ENCODE measurements at places on chromosomes 2 and 18. TPM values are rescaled to one million over a fixed set of nuclear protein-coding genes. Genes with fewer than 3 reads are reported as not detected.

The CPO gene
- polyA plus RNA-seq: not detected

The ANKRD30BL gene
- polyA plus RNA-seq: not detected

- H3K27ac ChIP-seq: no peak overlapping the region
- H3K4me1 ChIP-seq: no peaks in the 10 kb centered on the region
- H3K36me3 ChIP-seq: no peaks in the 10 kb centered on the region
- DNase-seq: no peak
- H3K4me3 ChIP-seq: no peak overlapping the region
These were observed 295.9 kb upstream of the LINC00305 start for GRCh38 chr18:64444819-64445218.

DNA sequence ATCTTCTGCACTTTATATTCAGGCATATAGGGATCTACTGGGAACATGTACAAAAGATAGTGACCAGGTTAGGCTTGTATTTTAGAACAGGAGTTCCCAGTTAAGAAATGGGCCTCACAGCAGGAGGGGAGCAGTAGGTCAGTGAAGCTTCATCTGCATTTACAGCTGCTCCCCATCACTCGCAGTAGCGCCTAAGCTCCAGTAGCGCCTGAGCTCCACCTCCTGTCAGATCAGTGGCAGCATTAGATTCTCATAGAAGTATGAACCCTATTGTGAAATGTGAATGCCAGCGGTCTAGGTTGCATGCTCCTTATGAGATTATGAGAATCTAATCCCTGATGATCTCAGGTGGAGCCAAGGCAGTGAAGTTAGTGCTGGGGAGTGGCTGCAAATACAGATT, 224.4 kb upstream of the CYRIA start:
- no peaks in the 10 kb centered on the region for H3K27me3 ChIP-seq
- no peaks in the 10 kb centered on the region for H3K36me3 ChIP-seq
- H3K27ac ChIP-seq: no peak overlapping the region
- H3K4me3 ChIP-seq: no peak overlapping the region

DNA sequence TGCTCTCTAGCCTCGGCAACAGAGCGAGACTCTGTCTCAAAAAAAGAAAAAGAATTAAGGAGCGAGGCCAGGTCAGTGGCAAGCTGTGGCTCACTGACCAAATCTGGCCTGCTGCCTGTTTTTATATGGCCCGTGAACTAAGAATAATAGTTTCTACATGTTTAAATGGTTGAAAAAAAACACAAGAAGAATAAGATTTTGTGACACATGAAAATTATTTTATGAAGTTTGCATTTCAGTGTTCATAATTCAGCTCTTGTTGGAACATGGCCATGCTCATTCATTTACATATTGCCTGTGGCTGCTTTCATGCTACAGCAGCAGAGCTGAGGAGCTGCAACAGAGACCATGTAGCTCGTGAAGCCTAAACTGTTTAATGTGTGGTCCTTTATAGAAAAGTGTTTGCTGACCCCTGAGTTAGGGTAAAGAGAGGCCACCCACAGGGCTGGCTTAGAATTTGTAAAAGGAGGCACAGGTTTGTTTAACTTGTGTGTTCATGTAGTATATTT, 59.5 kb downstream of the MFSD6 start:
- H3K27me3 ChIP-seq: no peaks in the 10 kb centered on the region
- H3K4me3 ChIP-seq: no peak overlapping the region
- H3K27ac ChIP-seq: peak overlapping the region; percentile 93
- H3K4me1 ChIP-seq: peaks cover 46% of the 10 kb centered on the region
- no peak for DNase-seq

GRCh38 chr2:240775905-240776304, 44.1 kb downstream of the KIF1A start:
- H3K4me1 ChIP-seq: no peaks in the 10 kb centered on the region
- H3K27me3 ChIP-seq: no peaks in the 10 kb centered on the region
- no peak overlapping the region for H3K27ac ChIP-seq

DNA sequence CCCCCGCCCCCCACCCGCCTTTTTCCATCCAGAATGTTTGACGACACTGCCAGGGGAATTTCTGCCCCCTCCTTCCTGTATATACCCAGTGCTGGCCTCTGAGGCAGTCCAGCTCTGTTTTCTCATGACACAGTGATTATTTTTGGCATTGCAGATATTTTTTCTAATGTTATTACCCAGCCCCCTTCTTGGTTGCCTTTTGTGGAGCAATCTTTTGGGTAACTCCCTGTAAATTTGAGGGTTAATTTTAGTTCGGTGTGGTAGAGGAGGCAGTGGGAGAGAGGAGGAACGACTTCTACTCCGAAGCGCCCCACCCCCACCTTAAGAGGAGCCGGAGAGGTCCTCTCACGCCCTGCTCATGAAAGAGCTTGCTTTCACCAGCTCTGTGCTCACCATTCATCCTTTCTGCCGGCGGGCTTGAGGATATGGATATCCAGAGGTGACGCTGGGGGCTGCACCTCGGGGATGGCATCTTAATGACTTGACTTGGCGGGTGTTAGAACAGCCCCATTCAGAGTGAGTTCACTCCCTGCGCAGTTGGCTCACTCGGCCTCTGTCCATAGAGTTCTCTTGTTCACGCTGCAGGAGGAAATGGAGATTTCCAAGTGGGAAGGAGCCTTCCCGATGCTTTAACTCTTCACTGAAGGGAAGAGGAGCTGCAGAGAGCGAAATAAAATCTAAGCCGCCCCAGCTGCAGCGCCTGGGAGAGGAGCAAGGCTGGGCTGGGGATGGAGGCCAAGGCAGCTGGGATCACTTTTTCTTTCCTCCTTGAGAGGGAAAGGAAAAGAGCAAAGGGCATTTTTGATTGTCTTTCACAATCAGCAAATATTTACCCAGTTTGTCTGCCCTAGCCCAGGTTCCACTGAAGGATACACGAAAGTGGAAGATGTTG, 38.4 kb downstream of the EPAS1 start:
- H3K36me3 ChIP-seq: no peaks in the 10 kb centered on the region
- H3K27me3 ChIP-seq: no peaks in the 10 kb centered on the region
- H3K4me3 ChIP-seq: peak overlapping the region; percentile 50
- peak overlapping the region; percentile 100 for H3K27ac ChIP-seq
- H3K4me1 ChIP-seq: peaks cover 97% of the 10 kb centered on the region

DNA sequence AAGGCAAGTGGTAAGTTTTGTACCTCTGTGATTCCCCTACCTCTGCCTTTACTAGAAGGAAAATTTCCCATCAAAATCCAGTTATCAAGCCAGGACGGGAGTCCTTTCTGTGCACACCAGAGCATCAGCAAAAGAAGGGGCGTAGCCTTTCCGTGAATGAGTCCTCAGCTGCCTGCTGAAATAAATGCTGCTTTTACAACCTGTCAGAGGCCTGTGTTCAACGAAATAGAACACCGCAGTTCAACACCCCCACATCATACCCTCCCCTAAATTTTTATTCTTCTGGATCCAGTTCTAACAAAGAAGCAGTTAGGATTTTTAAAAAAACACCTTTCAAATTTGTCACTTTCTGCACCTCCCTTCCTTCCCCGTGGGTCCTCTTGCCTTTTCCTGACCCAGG, 135.8 kb downstream of the SETBP1 start:
- no peaks in the 10 kb centered on the region for H3K36me3 ChIP-seq
- no peaks in the 10 kb centered on the region for H3K4me1 ChIP-seq
- DNase-seq: no peak
- no peaks in the 10 kb centered on the region for H3K27me3 ChIP-seq

- no peak overlapping the region for H3K4me3 ChIP-seq
- peaks cover 34% of the 10 kb centered on the region for H3K4me1 ChIP-seq
- no peak overlapping the region for H3K27ac ChIP-seq
- no peaks in the 10 kb centered on the region for H3K27me3 ChIP-seq
These were observed 128.4 kb downstream of the KLHL29 start for GRCh38 chr2:23513245-23513871.
